Brain pericyte (primary cell): ENCODE measurements at places on chromosomes 4 and X.
A peak's percentile ranks its signal among the peaks of the same experiment; 100 is the strongest.

DNA sequence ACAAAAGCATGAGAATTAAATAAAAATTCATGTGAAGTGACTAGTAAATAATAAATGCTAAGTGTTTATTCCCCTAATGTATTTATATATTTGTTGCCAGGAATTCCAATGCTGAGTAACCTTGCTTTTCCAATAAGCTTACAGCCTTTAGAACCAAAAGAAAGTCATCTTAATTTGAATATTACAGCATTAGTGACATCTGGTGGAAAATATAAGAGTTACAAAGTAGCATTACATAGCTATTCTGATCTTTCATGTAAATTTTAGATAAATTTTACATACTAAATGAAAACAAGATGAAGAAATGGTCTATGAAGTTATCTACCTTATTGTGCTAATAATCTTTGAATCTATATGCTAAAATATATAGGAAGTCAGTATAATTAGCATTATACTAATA lies 10.4 kb downstream of the MAD2L1 start:
- no peak for DNase-seq

GRCh38 chr4:62661821-62662220 lies 1461.7 kb downstream of the ADGRL3 start:
- no peak for DNase-seq

DNA sequence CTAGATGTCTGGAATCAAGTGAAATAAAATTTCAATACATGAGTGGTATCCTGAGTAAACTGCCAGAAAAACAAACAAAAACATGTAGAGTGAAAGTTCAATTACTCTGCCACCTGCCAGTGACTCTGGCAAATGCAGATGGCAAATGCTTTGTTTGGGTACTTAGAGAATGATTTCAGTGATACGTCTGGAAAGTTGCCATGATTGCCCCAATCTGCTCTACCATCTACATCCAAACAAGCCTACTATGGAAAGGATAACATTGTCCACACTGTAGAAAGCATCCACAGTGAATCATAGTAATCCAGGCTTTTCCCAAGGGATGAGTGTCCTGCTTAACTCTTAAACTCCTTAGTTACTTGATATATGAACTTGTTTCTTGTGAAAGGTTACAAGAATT lies 3.4 kb downstream of the SPATA4 start:
- no peak for DNase-seq

DNA sequence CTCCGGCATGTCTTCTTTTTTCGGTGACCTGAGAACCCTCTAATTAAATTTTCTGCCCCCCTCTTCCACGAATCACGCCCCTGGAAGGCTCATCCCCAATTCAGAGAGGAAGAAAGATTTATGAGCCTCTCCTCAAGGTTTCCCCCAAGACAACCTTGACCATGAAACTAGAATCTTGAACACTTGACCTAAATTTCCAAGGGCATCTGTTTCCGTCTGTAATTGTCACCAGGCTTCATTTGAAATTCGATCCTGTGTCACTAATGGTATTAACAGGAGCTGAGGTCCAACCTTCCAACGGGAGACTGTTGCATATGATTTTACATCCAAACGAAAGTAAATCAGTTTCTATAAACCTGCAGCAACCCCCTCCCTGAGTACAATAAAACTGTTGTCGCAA lies 139.9 kb upstream of the ZIC3 start:
- no peak for DNase-seq

DNA sequence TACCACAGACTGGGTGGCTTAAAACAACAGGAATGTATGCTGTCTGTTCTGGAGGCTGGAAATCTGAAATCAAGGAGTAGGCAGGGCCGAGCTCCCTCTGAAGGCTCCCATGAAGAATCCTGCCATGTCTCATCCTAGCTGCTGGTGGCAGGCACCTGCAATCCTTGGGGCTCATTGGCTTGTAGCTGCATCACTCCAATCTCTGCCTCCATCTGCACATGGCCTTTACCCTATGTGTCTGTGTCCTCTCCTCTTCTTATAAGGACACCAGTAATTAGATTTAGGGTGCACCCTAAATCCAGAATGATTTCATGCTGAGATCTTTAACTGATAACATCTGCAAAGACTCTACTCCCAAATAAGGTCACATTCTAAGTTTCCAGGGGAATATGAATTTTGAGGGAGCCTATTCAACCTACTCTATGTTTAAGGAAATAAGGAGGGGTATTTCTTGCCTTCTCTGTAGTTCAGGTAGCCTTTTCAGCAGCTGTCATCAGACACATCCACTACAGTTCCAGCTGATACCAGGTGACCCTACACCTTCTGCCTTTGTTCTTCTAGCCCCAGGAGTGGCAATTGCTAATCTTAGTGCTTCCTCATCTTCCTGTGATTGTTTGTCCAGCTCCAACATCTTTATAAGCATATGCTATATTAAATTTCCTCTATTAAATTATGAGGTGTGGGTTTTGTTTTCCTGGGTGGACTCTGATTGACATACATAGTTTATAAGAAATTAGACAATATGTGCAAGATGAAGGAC lies 295.1 kb upstream of the TAPT1 start:
- DNase-seq: no peak

- DNase-seq: no peak
Observed at GRCh38 chrX:97682991-97683840, 799.5 kb downstream of the RPA4 start.

- DNase-seq: no peak
Observed at GRCh38 chr4:40952672-40953071, 202.9 kb downstream of the NSUN7 start.

DNA sequence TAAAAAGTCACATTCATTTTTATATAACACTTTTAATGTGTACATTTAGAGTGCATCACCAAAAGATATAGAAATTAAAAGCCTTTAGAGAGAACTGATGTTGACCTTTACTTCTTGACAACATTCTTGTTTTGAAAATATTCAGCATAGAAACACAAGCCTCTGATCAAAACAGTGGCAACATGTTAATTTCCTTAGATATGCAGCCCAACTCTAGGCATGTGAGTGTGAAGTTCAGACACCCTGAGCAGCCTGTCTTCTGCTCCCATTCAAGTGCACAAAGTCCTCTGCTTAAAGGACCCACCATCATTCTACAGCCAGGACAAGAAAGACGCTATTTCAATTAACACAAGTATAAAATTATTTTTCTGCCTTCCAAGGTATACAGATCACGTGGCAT lies 60.0 kb downstream of the PPP3CA start:
- DNase-seq: no peak

GRCh38 chrX:45126158-45126557 lies 74.5 kb downstream of the DIPK2B start:
- DNase-seq: no peak

GRCh38 chr4:35163168-35163567 lies 1081.1 kb downstream of the ARAP2 start:
- no peak for DNase-seq

- DNase-seq: no peak
Observed at GRCh38 chr4:173656898-173657297, 126.9 kb upstream of the HAND2 start.

DNA sequence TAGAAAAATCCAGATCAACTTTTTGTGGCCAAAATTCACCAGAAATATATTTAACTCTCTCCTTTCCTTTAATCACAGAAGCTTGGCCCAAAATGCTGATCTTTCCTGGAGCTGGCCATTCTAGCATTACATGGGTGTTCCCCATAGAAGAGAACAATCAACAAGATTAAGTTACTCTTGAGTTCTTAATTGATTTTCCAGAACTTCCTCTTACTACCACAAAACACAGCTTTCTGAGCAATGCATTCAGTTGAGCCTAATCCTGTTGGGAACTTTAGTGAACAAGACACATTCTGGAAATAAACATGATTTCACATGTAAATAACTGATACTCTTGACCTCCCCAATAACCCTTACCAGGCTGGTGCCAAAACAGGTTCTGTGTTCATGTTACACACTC lies 45.4 kb upstream of the STIM2 start:
- no peak for DNase-seq

- DNase-seq: no peak
Observed at GRCh38 chr4:111838406-111838930, 306.8 kb upstream of the FAM241A start.

DNA sequence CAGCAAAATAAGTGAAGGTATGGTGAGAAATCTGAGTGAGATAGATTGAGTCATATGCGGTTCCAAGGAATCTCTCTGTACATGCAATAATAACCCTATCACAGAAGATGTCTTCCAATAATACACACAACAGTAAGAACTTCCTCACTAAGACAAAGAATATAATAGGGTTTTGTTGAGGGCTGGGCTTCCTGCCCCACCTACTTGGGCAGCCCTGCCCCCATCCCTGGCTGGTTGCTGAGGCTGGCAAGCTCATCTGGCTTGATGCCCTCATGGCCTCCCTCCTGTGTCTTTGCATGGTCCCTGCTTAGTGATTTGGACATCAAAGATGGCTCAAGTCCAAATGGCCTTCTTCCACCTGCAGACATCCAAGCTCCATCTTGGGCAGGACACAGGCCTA lies 2.7 kb downstream of the GEMIN8 start:
- no peak for DNase-seq

DNA sequence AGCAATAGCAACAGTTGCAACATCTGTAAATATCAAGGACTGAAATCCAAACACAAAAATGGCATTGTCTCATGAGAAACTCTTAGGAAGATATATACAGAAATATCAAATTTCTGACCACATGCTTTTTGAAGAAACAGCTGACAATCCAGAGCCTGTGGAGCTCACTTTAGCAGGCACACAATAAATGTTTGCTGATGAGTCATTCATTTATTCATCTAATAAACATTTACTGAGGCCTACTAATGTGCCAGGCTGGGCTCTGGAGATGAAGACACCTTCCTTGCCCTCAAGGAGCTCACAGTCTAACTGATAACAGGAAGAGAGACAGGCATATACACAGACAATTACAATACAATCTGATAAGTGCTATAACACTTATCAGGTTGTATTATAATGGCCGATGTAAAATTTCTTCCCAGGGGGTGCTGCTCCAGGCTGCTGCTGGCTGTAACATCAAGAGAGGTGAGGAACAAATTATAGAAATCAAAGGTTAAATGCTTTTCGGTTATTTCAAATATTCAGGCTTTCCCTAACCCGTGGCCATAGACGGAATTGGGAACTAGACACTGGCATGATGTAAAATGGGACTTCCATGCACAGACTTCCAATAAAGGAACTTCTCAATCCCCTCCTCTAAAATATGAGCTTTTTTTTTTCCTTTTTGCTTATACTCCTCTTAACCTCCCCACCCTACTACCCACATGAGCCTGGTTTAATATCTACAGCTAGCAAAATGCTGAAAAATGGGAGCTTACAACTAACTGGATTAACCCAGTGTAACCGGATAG lies 16.8 kb upstream of the ZCCHC13 start:
- DNase-seq: peak; percentile 59

GRCh38 chrX:51779306-51779705 lies 36.1 kb downstream of the GSPT2 start:
- DNase-seq: no peak

GRCh38 chr4:137656661-137657060 lies 124.4 kb upstream of the PCDH18 start:
- no peak for DNase-seq

- DNase-seq: no peak
Observed at GRCh38 chr4:142671516-142671915, 174.6 kb downstream of the INPP4B start.

- DNase-seq: peak; percentile 38
Observed at GRCh38 chr4:181528570-181529184, 714.5 kb upstream of the TENM3 start.

DNA sequence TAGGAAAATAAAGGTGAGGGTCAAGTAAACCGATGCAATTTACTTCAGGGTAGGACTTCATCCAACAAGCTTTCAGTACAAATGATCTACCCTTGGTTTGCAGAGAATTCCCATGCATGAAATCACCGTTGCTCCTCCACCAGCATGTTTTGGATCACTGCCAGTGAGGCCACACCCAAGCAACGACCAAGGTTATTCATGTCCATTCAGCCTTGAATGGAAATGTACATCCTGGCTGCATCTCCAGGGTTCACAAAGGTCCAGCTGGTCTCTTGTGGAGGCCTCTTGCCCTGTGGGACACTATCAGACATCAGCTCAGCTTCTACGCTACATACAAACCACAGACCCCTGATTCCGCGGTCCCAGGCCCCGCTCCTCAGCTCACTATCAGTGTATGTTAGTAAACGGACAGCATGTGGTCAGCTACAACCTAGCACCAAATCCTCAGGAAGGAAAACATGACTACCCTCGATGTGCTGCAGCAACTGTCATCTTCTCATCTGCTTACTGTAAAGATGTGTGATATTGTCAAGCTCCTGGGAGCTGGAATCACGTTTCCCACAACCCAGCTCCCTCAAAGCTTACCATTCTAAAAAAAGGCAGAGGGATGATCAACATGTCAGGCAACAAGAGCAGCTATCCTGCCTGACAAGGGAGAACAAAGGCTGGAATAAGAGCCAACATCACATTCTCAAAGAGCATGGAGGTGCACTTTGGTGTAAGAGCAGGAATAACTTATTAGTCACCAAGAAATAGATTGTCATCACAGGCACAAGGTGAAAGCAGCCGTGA lies 4.9 kb downstream of the LYAR start:
- no peak for DNase-seq

DNA sequence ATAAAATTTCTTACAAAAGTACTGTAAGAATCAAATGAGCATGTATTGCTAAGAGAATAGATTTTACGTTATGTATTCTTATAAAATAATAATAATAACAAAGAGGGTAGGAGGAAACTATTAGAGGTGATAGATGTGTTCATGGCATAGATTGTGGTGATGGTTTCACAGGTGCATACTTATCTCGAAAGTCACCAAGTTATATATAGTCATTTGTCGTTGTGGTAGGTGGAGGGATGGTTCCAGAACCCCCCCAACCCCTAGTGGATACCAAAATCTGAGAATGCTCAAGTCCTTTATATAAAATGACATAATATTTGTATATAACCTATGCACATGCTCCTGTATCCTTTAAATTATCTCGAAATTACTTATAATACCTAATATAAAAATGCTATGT lies 36.7 kb upstream of the H2AZ1 start:
- DNase-seq: no peak

GRCh38 chrX:52995987-52996331 lies 37.6 kb upstream of the FAM156A start:
- no peak for DNase-seq

GRCh38 chrX:21155916-21156315 lies 218.3 kb upstream of the CNKSR2 start:
- DNase-seq: no peak

DNA sequence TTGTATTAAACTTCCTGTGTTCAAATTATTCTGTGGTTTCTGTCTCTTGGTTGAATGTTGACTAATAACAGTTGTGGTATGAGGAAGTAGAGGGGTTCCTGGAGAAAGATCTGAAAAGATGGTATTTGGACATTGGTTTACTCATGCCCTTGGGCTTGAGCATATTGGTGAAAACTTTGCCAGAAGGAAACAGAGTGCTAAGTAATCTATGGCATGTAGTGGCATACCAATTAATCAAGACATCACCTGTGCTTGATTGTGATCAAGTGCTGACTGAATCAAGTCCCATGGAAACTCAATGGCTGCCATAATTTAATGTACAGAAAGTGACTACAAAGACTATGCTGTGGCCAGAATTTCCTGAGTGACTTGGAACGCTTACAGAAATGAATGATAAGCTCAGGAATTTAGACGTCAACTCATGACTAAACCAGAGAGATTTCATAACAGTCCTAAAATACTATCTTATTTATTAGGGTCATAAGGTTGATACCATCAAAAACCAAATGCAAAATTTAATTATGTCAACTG lies 2062.9 kb downstream of the ARAP2 start:
- DNase-seq: no peak

GRCh38 chrX:119231936-119232445 lies 4.1 kb upstream of the PGRMC1 start:
- DNase-seq: no peak

- no peak for DNase-seq
Observed at GRCh38 chr4:169622566-169622965, 2.2 kb downstream of the CLCN3 start.

GRCh38 chr4:168923526-168924194 lies 86.4 kb downstream of the CBR4 start:
- DNase-seq: peak; percentile 30
